ENCODE measurements at places on chromosomes 16 and 17.

DNA sequence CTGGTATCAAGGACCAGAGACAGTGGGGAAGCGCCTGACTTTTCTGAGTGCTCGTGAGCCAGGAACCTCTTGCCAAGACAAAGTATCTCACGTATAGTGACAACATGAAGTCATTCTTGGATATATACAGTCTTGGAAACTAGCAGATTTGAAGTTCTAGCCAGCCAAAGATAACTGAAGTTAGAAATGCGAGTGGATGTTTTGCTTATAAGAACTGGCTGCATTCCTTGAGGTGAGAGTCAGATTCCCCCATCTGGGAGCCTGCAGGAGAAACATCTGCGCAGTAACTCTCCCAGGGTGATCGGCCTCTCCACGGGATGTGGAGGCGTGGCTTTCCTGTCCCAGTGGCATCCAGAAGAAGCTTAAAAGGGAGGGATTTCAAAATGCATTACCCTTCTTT is 89.8 kb downstream of the SHISA6 start:
- DNase-seq = no peak

- DNase-seq = no peak
Observed at GRCh38 chr17:17556671-17557070, 34.8 kb downstream of the PEMT start.

GRCh38 chr16:68219725-68220351 is 16.1 kb downstream of the ESRP2 start:
- no peak for DNase-seq

- DNase-seq = no peak
Observed at GRCh38 chr16:12405089-12405488, 398.6 kb downstream of the CPPED1 start.

DNA sequence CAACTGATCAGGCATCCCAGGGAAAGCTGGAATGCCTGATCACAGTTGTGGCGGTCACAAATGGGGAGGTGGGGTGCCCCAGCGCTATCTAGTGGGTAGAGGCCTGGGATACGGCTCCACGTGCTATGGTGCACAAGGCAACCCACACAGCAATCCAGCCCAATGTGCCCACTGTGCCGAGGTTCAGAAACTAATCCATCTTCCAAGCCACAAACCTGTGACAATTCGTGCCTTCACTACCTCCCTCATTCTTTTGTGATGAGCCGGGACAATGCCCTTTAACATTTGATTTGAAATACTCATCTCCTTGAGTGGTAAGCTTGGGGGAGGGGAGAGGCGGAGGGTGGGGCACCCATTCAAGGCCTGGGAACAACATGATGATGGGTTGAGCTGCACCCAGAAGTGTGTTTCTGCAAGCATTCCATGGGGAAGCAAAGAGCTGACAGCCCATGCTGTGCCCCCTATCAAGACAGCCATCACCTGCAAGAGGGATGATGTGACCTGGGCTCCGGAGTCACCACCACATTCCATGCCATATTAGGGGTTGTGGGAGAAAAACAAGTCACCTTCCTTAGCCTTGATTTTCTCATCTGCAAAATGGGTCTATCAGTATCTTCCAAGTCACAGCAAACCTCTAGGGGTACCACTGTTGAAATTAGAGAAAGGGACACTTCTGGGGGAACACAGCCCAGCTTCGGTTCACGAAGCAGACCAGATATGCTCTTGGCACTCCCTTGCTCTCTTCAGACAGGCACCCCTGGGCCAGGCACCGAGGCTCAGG is 3.7 kb downstream of the ELOB start:
- no peak for DNase-seq

- no peak for DNase-seq
Observed at GRCh38 chr17:45966606-45967280, 32.3 kb upstream of the STH start.

- no peak for DNase-seq
Observed at GRCh38 chr17:9707948-9708347, 62.6 kb downstream of the USP43 start.

GRCh38 chr17:57714665-57715180 is 30.4 kb downstream of the CCDC182 start:
- no peak for DNase-seq

- DNase-seq = no peak
Observed at GRCh38 chr16:60214311-60214710, 1480.2 kb upstream of the GOT2 start.
